Coronary artery (tissue), 2 donors: ENCODE measurements at places on chromosomes 5 and 9.

DNA sequence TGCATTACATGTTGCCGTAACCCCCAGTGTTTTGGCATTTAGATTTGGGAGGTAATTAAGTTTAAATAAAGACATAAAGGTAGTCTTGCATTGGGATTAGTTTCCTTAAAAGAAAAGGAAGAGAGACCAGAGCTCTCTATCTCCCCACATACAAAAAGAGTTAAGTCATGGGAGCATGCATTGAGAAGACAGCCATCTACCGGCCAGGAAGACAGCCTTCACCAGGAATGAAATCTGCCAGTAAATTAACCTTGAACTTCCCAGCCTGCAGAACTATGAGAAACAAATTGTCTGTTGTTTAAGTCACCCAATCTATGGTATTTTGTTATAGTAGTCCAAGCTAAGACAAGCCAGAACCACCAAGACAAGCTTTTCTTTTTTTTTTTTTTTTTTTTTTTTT, 567.0 kb upstream of the CDH18 start:
- no peak for DNase-seq

GRCh38 chr5:16886793-16887345, 49.2 kb downstream of the MYO10 start:
- no peak for DNase-seq

- no peak for DNase-seq
Observed at GRCh38 chr9:86324308-86324707, 29.9 kb downstream of the TUT7 start.

DNA sequence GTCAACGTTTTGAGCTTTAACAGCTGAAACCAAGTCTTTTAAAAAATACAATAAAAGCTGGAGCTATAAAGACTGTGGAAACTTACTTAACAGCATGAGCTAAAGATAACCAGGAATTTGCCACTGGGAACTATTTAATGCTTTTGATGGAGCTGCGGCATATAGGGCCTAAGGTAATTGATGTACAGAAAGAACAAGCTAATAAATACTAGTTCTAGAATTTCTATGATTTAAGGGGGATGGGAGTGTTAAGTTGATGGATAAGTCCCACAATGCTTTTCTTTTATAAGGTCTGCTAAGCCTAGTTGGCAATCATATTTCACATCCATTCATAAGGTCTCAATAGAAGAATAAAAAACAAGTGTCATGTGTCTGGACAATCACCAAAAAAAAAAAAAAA, 334.0 kb upstream of the DMAC1 start:
- no peak for DNase-seq

- no peak for DNase-seq
Observed at GRCh38 chr9:135478829-135479468, 633 bp upstream of the PPP1R26 start.

DNA sequence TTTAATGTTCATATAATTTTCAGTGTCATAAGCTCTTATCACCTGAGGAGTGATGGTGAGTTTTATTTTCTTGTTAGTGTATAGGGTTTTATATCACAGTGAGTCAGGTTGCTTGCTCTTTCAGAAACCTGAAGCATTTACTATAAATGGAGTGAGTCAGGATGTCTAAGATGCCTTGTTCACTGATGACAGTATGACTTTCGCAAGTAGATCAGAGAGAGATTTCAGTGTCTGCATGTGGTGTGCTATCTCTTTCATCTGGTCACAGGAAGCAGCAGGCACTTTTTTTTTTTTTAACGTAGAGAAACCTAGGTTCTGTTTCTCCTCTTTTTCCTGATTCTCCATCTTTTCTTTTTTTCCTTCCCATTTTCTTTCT, 237.1 kb downstream of the DMRTA1 start:
- DNase-seq = no peak

GRCh38 chr5:68217528-68217927, 2.0 kb downstream of the PIK3R1 start:
- DNase-seq = no peak

DNA sequence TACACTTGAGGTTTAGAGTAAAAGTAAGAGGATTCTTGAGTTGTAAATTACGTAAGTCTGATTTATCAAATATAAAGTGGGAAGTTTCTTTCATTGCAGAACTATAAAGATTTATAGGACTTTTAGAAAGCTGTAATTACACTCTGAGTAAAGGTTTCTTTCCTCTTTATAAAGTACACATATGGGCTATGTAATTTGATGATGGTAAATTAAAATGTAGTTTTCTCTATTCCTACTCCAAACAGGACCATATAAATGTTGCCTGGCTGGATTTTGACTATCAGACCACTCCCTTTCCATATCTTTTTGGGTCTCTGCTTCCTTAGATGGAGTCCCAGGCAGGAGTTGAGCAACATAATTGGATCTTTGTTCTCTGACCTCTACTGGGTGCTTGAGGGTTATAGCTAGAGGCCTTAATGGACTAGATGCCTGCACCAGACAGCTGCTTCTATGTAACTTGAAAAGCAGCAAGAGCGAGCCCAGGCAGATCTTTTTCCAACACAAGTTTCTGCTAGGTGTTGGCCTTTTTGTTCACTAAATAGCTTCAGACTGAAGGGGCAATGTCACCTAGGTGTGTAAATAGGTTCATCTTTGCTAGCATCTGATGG, 11.4 kb upstream of the TEX48 start:
- DNase-seq = no peak

- no peak for DNase-seq
Observed at GRCh38 chr5:34580983-34581382, 75.1 kb upstream of the RAI14 start.

GRCh38 chr9:87894998-87895625, 12.4 kb downstream of the SPATA31E1 start:
- no peak for DNase-seq

- DNase-seq = no peak
Observed at GRCh38 chr5:68233075-68233474, 17.5 kb downstream of the PIK3R1 start.

DNA sequence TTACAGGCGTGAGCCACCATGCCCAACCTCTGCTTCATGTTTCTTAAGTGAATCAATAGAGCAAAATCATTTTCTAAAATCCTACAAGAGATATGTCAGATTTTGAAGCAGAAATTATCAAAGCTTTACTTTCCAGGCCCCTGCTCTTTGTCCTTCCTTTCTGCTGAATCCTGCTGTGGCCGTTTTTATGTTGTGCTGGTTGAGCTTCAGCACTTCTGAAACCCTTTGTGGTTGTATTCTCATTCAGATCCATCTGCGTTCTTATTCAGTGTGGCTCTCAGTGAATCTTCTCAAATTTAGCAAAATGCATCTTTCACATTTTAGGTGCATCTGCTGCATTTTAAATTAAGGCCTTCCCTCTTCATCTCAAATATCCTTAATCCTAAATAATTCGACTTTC, 26.0 kb downstream of the JMY start:
- DNase-seq = no peak

DNA sequence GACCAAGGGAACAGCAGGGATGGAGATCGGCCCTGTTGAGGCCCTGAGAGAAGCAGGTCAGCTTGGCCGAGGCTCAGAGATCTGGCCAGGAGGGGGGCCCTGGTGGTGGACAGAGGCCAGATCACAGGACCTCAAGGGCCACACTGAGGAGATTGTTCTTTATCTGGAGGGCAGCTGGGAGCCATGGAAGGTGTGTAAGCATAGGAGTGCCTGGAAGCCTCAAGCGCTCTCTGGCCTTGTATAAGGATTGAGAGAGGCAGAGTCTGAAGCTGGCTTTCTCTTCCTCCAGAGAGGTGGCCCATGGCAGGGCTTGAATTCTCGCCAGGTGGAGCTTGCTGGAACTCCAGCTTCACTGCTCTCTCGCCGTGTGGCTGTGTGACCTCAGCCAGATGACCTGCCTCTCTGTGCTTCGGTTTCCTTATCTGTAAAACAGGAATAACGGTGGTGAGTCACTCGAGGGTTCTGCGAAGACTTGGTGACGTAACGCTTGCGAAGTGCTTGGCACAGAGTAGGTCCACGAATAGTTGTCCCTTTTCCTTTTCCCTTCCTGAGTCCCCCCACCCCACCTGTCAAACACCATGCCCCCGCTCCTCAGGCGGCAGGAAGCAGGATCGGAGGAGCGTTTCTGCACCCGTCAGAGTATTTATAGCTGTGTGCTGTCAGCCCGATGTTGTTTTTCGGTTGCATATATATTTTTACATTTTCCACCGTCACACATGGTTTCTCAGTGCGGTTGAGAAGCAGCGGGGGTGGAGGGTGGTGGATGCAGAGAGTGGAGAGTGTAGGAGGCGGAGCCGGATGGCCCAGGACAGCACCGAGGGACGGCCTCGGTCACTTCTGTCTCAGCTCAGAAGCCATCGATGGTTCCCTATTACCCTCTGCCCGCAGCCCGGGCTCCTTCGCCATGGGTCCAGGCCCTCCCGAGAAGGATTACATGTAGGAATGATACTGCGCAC, 17.0 kb upstream of the CRB2 start:
- DNase-seq = no peak

DNA sequence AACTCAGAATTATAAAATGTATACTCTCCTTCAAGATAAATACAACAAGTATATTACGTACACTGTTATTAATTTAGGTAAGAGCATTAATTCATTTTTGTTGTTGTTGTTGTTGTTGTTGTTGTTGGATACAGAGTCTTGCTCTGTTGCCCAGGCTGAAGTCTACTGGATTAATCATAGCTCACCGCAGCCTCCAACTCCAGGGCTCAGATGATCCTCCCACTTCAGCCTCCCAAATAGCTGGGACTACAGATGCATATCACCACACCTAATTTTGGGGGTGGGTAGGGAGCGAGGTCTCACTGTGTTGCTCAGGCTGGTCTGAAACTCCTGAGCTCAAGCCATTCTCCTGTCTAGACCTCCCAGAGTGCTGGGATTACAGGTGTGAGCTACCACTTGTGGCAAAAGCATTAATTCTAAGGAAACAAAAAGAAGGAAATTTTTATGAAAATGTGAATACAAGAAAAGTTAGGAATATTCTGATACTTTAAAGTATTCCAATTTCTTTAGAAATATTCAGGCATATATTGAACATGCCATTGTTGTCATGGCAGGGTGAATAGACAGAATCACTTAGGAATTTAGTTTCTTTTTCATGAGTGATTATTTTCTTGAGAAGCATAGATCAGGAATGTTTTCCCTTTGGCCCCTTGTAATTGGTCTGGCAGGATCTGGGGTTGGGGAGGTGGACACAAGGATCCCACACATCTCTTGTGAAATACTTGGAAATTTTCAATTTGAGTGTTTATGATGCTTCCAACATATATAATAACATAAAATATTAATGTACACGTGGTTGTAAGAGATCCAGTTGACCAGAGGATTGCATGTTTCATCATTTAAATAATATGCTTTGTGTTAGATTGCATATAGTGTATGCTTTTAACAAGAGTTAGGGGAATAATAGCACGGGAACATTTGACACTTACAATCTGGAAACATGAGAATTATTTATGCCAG, 263.6 kb downstream of the FANCC start:
- DNase-seq = no peak

GRCh38 chr9:105968811-105969466, 274.6 kb downstream of the TMEM38B start:
- DNase-seq = no peak

DNA sequence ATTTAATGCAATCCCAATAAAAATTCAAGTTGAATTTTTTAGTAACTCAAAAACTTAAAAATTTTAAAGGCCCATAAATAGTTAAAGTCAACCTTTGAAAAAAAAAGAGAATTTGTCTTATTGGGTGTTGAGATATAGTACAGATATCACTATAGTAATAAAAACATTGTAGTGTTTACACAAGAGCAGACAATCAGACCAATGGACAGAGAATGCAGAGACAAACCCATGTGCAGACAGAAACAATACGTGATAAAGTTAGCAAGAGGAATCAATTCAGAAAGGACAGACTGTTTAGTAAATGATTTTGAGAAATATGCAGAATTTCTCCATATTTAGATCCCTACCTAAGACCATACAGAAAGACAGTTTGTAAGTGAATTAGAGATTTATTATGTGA, 33.9 kb downstream of the GOLGA1 start:
- no peak for DNase-seq

DNA sequence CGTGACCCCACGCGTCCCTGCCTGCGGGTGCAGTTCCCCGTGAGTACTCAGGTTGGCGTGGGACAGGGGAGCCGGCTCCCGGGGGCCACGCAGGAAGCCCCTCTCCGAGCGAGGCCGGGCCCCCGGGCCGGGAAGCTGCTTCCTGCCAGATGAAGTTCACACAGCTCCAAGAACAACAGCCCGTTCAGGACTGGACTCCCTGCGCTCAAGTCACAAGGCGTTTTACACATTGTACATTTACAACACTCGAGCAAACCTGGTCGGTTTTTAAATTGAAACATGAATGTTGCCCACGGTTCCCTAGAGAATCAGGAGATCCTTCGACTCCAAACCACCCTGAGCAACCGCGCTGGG, 22.4 kb downstream of the SLC9A3 start:
- no peak for DNase-seq

DNA sequence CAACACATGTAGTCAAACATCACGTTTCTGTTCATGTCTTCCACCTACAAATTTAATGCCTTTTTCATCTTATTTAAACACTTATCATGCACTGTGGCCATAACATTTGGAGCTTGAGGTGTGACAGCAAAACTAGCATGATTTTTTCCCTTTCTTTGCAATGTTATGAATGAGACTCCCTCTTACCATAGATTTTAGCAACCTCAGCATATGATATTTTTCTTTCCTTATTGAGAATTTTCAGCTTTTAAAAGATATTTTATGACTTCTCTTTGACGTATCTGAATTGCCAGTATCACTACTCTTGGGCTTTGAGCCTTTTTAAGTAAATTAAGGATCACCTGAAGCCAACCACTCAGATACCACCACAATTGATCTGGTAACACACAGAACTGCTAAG, 32.7 kb upstream of the ISOC1 start:
- no peak for DNase-seq

DNA sequence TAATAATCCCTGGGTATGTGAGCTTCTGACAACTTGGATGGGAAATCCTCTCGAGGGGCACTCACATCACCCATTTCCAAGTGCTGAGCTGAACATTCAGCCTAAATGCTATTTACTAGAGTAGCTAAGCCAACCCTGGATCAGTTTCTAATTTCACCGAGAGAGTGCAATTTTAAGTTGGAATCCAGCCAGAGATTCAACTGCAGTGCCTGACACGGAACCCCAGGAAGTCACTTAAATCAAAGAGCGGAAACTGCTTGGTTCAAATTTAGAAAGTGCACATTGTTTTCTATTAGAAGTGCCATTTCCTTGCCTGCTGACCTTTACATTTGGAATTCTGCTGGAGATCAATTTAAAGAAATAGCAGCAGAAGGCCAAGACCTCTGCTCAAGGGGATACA, 8.8 kb downstream of the SPRY4 start:
- DNase-seq = no peak

GRCh38 chr5:157451806-157452205, 8.2 kb upstream of the NIPAL4 start:
- DNase-seq = peak; percentile 21
